Urothelium cell line (cell line): ENCODE measurements at places on chromosomes 16 and 17.

- DNase-seq: no peak
Observed at GRCh38 chr17:17813725-17814095, 23.1 kb downstream of the SREBF1 start.

- no peak for DNase-seq
Observed at GRCh38 chr17:68954146-68954896, 871 bp downstream of the ABCA8 start.

DNA sequence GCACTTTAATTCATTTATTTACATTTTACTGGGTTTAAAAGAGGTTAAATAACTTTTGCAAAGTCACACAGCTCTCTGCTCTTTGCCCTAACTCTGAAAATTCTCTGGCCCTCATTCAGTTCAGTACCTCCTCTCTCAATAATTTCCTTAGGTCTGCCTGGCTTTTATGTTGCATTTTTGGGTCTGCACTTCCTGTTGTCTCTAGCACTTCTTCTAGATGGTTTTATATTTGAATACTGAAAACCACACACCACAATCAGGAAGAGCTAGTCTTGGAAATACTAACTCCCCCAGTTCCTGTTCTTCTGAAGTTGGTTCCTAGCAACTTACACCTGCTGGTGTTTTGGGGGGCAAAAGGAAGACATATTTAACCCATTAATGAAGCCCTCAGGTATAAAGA is 577.9 kb downstream of the HS3ST4 start:
- no peak for DNase-seq

DNA sequence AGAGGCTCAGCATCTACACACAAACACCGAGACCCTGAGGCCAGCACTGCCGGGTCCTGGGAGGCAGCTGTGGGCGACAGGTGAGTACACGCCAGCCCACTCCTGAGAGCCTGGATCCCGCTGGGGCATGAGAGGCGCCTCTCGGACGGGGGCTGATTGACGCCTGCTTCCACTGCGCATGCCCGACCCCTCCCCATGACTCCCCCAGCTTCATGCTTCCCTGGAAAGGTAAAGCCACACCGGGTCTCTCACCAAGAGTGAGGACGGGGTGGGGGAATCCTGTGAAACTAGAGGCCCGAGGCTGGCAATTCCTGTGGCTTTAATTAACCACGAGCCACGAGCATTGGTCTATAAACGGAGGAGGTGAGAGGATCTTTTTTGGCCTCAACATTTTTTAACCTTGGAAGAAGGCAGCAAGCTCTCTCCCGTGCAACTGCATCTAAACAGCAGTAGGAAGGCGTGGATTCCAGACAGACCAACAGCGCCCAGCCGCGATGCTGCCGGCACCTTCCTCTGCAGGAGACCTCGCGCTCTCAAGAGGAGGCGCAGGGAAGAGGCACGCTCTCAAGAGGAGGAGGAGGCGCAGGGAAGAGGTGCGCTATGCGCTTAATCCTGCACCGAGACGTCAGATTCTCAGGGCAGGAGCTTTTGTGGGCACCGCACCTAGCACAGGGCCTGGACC is 71.8 kb upstream of the METRNL start:
- DNase-seq: no peak

GRCh38 chr17:34177642-34178041 is 77.4 kb upstream of the CCL2 start:
- no peak for DNase-seq
